AG08396 (cell line): ENCODE measurements at places on chromosomes 7 and 10.

DNA sequence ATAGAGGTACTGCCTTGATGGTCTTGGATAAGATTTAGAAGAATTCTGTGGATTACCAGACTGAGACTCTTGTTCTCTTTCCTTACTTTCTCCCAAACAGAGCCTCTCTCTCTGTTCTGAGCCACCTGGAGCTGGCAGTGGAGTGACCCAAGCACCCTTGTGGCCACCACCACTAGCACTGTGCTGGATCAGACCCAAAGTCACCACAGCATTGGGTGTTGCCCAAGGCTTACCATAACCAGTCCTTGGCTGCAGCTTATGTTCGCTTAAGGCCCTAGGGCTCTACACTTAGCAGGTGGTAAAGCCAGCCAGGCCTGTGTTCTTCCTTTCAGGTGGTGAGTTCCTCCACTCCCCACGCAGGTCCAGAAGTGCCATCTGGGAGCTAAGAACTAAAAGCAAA lies 79.8 kb downstream of the SEM1 start:
- no peak for DNase-seq

DNA sequence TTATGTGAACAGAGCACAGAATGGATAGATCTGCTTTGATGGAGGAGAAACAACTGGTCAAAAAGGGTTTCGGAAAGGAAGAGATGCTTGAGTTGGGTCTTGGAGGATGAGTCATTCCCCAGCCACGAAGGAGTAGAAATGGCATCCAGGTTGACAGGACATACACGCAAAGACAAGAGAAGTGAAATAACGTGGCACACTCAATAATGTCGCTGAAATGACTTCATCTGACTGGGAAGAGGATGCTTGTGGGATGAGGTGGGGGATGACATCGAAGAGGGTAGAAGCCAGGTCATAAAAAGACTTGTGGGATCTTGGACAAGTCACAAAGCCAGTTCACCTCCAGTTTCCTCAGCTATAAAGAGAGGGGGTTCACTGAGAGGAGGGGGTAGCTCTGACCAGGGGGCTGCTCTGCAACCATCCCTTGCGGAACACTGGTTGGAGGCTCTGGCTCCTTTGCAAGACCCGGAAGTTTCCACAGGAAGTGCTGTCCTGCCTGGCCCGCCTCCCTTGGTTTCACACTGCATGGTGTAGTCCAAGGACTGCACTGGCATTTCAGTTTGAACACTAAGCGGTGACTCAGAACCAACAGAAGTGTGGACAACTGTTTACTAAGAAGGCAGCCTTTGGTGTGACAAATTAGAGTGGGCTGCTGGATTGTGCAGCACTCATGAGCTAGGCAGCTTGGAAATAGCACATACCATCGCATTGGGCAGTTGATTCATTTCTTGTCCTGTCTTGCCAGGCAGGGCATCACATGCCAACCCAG lies 189.9 kb upstream of the ADO start:
- peak; percentile 49 for DNase-seq

GRCh38 chr7:110454713-110455112 lies 636.2 kb upstream of the LRRN3 start:
- DNase-seq = no peak

- no peak for DNase-seq
These were observed 73.6 kb upstream of the LSM8 start for GRCh38 chr7:118110178-118110925.

DNA sequence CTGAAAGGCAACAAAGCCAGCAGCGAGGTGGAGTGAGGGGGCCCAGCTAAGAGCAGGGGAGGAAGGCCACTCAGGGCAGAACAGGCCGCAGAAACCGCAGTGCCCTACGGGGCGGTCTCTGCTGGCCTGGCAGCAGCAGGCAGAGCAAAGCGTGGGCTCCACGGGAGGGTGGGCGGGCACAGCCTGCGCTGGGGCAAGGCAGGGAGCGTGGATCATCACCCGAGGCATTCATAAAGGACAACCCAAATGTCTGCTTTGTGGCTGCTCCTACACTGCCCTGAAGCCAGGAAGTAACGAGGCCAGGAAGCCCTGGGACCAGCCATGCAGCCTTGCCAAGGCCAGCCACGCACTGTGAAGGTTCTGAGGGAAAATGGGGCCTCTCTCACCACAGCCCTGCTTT lies 127.5 kb downstream of the MAD1L1 start:
- DNase-seq = no peak

- DNase-seq = no peak
These were observed 121.7 kb downstream of the FANK1 start for GRCh38 chr10:126017961-126018560.

DNA sequence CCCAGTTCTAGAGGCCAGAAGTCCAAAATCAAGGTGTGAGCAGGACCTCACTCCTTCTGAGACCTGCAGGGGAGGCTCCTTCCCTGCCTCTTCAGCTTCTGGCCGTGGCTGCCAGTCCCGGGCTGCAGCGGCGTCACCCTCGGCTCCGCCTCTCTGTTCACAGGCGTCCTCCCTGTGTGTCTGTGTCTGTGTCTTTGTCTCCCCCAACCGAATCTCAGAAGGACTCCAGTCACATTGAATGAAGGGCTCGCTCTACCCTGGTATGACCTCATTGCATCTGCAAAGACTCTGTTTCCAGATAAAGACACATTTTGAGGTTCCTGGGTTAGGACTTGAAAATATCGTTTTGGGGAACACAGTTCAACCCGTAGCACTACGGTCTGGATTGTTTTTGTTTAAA lies 33.1 kb upstream of the GALNT11 start:
- peak; percentile 30 for DNase-seq

DNA sequence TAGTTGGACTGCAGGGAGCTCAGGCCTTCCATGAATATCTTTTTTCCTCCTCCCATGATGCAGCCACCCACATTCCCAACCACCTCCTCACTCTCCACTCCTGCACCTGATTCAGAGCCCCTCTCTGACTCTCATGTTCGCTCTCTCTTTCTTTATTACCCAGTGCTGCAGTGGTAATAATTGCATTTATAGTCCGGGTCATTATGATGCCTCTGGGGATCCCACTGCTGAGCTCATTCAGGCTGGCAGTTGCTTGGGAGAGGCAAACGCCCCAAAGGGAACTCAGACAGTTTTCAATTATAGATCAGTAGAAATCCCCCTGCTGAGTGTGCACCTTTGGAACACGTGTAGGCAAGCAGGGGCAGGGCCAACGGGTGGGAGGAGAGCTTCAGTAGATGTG lies 953.0 kb downstream of the GRID1 start:
- DNase-seq = no peak

- DNase-seq = no peak
These were observed 36.0 kb upstream of the ABLIM1 start for GRCh38 chr10:114694062-114694461.

- DNase-seq = no peak
These were observed 3.0 kb upstream of the PRSS1 start for GRCh38 chr7:142746264-142746663.

DNA sequence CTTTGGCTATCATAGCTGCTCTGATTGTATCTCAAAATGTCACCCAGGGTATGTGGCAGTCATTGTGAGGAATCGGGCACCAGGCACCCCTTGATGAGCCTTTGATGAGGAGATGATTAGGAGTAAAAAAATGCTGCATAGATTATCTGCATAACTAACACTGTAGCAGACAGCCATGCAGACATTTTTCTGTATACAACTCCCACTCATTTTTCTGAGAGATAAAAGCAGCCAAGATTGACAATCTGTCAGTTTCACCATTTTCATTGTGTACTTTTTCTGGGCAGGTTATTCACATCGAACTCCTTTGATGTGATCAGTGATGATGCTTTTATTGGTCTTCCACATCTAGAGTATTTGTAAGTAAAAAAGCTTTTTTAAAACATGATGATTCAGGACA lies 19.4 kb downstream of the LGI1 start:
- DNase-seq = no peak

- no peak for DNase-seq
These were observed 19.0 kb upstream of the ABI1 start for GRCh38 chr10:26879744-26880143.
